Karpas-422 (cell line): ENCODE measurements at places on chromosomes 2 and 18. TPM values are rescaled to one million over a fixed set of nuclear protein-coding genes. Genes with fewer than 3 reads are reported as not detected.

Gene PLA2R1
- total RNA-seq, result not detected in 2 replicates

DNA sequence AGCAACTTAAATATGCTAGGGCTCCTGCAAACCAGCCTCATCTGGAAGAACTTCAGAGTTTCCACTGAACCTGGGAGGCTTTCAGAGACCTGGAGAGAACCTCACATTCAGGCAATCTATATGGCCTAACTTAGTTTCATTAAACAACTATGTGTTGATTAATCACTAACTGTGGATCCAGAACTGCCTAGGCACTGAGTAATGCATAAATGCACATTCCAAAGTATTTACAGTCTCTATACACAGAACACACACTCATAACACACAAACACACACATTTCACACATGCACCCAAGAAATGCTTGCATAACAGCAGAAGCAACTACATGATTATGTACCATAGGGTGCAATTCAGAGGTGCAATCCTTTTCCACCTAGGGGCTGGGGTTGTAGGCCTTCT lies 552.8 kb downstream of the BCL11A start:
- DNase-seq, result no peak

DNA sequence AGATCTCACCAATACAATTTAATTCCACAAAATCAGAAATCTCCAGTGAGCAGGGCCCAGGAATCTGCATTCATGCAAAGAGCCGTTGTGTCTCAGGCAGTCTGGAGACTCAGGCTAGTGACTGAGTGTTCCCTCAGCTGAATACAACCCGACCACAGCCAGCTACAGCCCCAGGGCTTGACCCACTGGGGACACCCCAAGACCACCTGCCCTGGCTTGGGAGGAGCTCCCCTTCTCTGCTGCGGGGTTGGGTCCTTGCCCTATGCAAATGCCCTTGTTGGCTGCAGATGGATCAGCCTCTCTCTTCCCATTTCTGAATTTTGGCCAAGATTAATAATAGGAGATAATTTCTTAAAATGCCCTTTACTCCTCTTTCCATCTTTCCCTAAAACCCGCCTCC lies 157.7 kb downstream of the TWIST2 start:
- no peak for DNase-seq

GRCh38 chr2:203819434-203820133 lies 48.0 kb upstream of the CTLA4 start:
- DNase-seq, result no peak
